Neural progenitor cell (in vitro differentiated cells): ENCODE measurements at places on chromosomes 2 and 18. TPM values are rescaled to one million over a fixed set of nuclear protein-coding genes. Genes with fewer than 3 reads are reported as not detected.

DNA sequence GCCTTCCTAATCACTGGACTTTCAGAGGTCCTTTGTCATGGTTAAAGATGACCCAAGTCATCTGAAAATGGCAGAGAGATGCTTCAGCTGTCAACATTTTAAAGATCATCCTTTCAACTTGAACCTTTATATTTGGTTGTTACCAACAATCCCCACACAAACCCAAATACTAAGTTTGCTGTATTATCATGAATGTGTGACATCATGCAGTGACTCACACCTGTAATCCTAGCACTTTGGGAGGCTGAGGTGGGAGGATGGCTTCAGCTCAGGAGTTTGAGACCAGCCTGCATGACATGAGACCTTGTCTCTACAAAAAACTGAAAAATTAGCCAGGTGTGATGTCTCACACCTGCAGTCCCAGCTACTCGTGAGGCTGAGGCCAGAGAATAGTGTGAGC is 55.2 kb upstream of the NRP2 start:
- no peaks in the 10 kb centered on the region for H3K27me3 ChIP-seq
- no peak for DNase-seq
- no peaks in the 10 kb centered on the region for H3K36me3 ChIP-seq

DNA sequence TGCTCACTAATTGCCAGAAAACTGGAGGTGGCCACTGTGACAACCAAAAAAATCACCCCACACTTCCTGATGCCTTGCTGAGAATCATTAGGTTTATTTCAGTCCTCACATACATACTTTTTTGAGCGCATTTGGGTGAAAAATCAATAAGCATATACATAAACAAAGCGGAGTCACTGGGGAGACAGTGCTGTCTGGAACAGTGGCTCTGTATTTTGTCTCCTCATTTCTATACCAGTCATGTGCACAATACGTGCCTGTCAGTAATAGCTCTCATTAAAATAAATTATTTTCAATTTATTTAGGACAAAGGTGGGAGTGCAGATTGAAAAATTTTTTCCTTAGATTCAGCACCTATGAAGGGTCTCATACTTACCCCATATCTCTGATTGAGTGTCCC is 48.2 kb downstream of the CXCR4 start:
- no peak for DNase-seq
- peaks cover 13% of the 10 kb centered on the region for H3K4me1 ChIP-seq
- no peaks in the 10 kb centered on the region for H3K36me3 ChIP-seq
- no peak overlapping the region for H3K27ac ChIP-seq

DNA sequence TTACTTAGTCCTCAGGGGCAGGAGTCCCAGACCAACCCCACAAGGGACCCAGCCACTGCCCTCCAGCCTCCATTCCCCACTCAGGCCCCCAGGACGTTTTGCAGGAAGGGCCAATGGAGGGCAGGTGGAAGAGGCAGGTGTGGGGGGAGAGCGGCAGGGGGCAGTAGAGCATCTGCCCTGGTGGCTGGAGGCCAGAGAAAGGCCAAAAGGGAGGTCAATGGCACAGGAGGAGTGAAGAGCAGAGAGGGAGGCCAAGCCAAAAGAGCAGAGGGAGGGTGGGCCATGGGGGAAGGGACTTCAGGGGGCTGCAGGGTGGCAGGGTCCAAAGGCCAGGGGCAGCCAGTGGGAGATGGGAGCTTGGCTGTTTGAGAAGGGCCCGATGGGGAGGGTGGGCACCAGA is 17.3 kb upstream of the GPR55 start:
- DNase-seq = no peak
- no peaks in the 10 kb centered on the region for H3K27me3 ChIP-seq
- no peak overlapping the region for H3K27ac ChIP-seq

- H3K27ac ChIP-seq = no peak overlapping the region
- no peak for DNase-seq
- no peaks in the 10 kb centered on the region for H3K4me1 ChIP-seq
- no peaks in the 10 kb centered on the region for H3K36me3 ChIP-seq
- H3K4me3 ChIP-seq = no peak overlapping the region
- no peaks in the 10 kb centered on the region for H3K27me3 ChIP-seq
Observed at GRCh38 chr2:53445383-53446070, 322.1 kb upstream of the CHAC2 start.

- no peaks in the 10 kb centered on the region for H3K27me3 ChIP-seq
- no peaks in the 10 kb centered on the region for H3K36me3 ChIP-seq
- H3K27ac ChIP-seq = no peak overlapping the region
Observed at GRCh38 chr2:19630921-19631320, 270.9 kb downstream of the TTC32 start.

DNA sequence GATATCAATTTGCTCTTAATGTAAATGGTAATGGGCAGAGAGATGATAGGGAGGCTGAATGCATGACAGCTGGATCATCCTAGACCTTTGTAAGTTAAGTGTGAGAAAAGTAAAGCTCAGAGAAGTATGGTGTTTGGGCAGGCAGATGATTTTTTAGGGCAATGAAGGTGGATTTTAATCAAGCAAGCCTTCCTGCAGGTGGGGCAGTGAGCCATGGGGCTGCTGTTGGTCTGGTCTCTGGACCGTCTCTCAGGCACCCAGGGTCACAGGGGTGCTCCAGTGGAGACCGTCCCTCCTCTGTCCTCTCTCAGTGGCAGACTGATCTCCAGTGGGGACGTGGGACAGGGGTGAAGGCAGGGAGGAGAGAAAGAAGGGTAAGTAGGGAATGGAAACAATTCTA is 69.8 kb upstream of the STK17B start:
- no peak overlapping the region for H3K4me3 ChIP-seq
- no peaks in the 10 kb centered on the region for H3K4me1 ChIP-seq
- no peaks in the 10 kb centered on the region for H3K36me3 ChIP-seq
- no peak for DNase-seq
- H3K27me3 ChIP-seq = no peaks in the 10 kb centered on the region
- H3K27ac ChIP-seq = no peak overlapping the region

GRCh38 chr2:233850745-233851144 is 3.6 kb downstream of the HJURP start:
- no peak overlapping the region for H3K4me3 ChIP-seq
- no peaks in the 10 kb centered on the region for H3K27me3 ChIP-seq
- H3K27ac ChIP-seq = no peak overlapping the region
- no peak for DNase-seq
- peaks cover 33% of the 10 kb centered on the region for H3K4me1 ChIP-seq
- peaks cover 16% of the 10 kb centered on the region for H3K36me3 ChIP-seq

DNA sequence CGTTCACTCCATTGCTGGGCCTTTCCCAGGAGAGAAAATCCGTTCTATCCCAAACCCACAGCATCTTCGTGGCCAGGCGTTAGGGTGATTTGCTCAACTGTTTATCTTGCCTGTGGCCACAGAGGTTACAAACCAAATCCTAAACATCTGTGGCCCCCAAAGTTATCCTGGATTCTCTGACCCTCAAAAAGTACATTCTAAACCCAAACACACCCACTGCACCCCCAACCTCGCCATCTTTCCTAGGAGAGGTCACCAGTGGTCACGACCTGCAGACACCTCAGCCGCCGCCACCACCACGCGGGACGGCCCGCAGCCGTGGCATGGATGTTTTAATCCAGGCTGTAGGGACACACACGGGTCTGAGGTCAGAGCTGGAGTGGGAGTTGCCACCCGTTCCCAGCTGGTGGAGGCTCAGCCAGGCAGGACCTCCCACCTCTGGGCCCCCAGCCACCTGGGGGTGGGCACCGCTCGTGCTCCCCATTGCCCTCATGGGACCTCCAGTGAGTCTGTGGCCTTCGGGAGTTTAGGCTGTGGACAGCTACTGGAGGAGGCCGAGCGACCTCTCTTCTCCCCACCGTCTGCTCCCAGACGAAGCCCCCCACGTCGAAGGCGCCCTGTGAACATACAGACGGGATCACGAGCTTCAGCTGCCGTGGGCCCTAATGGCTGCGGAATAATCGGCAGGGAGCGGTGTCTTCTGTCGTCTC is 72.0 kb downstream of the KCNG2 start:
- DNase-seq = no peak
- no peak overlapping the region for H3K4me3 ChIP-seq

- no peak overlapping the region for H3K4me3 ChIP-seq
- DNase-seq = no peak
- H3K36me3 ChIP-seq = peaks cover 6% of the 10 kb centered on the region
- H3K4me1 ChIP-seq = peaks cover 25% of the 10 kb centered on the region
Observed at GRCh38 chr18:59263661-59264060, 9.6 kb downstream of the RAX start.

DNA sequence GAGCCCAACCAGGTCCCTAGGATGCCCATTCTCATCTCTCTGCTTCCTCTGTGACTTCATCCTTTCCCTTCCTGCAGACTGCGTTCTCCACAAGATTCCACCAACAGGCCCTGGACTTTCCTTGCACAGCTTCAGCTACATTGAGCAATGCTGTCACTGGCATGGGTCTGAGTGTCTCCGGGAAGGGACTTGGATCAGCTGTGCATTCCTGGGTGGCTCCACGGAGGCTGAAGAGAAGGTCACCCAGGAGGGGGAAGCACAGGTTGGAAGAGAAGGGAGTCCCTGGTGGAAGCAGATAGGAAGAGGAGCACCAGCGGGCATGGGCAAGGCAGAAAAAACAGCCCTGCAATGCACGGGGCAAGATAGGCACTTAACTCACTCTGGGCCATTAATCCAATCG is 140.5 kb downstream of the UXS1 start:
- no peak overlapping the region for H3K4me3 ChIP-seq
- no peaks in the 10 kb centered on the region for H3K4me1 ChIP-seq
- no peak for DNase-seq
- H3K27ac ChIP-seq = no peak overlapping the region
- H3K36me3 ChIP-seq = no peaks in the 10 kb centered on the region

DNA sequence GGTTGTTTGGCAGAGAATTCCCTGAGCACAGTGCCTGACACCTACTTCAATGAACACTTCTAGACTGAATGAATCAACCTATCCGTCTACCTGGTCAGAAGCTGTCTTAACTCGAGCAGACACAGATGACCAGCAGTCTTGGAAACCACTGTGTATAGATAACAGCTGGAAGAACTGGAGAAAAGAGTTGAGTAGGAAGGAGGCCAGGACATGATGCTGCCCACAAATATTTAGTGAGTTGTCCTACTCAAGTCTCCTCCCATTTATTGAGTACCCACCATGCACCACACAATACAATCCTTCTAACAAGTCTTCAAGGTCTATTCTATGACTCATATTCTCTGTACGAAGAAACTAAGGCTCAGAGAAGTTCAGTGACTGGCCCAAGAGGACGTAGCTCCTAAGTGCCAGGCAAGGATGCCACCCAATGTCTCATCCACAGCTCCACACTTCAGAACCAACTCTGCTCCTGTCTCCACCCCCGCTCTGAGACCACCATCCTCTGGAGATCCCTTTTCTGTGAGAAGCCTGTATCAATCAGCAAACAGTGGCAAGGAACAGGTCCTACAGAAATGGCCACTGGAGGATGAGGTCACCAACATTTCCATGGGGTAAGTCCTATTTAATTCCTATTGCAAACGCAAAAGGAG is 62.2 kb downstream of the GALNT14 start:
- no peak overlapping the region for H3K27ac ChIP-seq
- no peak for DNase-seq
- no peak overlapping the region for H3K4me3 ChIP-seq
- no peaks in the 10 kb centered on the region for H3K27me3 ChIP-seq
- H3K36me3 ChIP-seq = no peaks in the 10 kb centered on the region
- H3K4me1 ChIP-seq = peaks cover 10% of the 10 kb centered on the region

DNA sequence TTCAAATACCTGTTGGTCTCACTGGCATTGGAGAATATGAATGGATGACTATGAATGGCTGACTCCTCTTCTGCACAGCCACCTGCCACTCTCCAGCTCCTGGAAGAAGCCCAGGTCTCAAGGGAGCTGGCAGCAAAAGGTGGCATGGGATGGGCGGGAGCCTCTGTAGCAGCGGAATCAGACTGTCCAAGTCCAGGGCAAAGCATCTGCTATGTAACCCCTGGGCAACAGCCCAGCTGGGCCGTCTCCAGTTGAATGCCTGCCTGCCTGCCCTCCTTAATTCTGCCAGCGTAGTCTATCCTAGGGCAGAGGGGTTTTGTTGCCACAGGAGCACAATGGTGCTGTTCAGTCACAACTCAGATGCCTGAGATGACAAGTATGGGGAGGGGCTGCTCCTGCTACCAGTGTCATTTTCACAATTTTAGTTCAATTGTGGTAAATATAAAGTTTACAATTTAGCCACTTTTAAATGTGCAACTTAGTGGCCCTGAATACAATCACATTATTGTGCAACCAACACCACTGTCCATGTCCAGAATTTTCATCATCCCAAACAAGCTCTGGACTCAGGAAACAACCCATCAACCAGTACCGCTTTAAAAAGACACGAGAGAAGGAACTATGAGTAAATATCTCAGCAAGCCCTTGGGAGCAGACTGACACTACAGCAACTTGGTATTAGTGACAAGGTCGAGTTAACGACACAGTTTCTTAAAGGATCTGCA is 115.2 kb downstream of the MYO5B start:
- no peak overlapping the region for H3K27ac ChIP-seq
- H3K27me3 ChIP-seq = no peaks in the 10 kb centered on the region
- no peaks in the 10 kb centered on the region for H3K4me1 ChIP-seq
- DNase-seq = no peak

DNA sequence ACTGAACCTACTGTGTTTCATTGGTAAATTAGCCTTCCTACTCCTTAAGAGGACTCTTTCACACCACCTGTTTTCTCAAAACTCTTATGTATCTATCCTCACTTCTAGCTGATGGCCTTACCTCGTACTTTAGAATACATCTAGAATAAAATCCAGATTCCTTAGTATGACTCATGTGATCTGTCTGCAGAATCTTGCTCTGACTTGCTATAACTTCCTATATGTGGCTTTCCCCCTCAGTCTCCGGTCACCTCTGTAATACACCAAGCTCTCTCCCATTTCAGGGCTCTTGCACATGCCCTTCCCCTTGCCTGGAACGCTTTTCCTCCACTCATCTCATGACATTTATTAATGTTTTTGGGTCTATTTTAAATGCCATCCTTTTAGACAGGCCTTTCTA is 95.6 kb upstream of the LHCGR start:
- no peaks in the 10 kb centered on the region for H3K4me1 ChIP-seq
- no peaks in the 10 kb centered on the region for H3K27me3 ChIP-seq
- H3K4me3 ChIP-seq = no peak overlapping the region
- H3K27ac ChIP-seq = no peak overlapping the region

DNA sequence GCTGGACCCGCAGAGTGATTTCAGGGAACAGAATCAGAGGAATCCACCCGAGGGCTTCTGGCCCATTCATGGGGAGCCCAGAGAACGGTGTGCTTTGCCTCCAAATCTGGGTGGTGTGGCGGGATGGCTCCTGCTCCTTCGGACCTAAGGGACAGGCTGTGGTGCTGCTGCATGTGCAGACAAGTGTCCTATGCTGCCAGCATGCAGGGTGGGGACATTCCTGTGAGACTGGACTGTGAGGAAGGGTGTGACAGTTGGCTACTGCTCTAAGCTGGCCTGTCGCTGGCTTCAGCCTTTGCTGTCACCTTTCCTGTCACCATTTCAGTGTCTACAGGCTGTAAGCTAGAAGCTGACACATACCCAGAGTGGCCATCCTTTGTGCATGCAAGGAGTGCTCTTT is 2.9 kb upstream of the SLC4A3 start:
- H3K27ac ChIP-seq = no peak overlapping the region
- no peak for DNase-seq

Gene SLC14A1
- total RNA-seq = not detected in 2 replicates

Gene MERTK
- 4.6 and 6.1 TPM in 2 replicates for total RNA-seq

Gene SPP2
- not detected in 2 replicates for total RNA-seq

Gene TLX2
- not detected in 2 replicates for total RNA-seq

Gene GALNT3
- total RNA-seq = 0.65 and 1.9 TPM in 2 replicates

Gene TMEM17
- total RNA-seq = 1.8 and 2.4 TPM in 2 replicates

Gene ERBB4
- 0.59 and 1.5 TPM in 2 replicates for total RNA-seq

Gene CREB1
- 118 and 164 TPM in 2 replicates for total RNA-seq

Gene HRH4
- total RNA-seq = 0.13 TPM in 1 of 2 replicates, not detected in the other
